ENCODE measurements at places on chromosomes 7 and 10. TPM values are rescaled to one million over a fixed set of nuclear protein-coding genes. Genes with fewer than 3 reads are reported as not detected.

DNA sequence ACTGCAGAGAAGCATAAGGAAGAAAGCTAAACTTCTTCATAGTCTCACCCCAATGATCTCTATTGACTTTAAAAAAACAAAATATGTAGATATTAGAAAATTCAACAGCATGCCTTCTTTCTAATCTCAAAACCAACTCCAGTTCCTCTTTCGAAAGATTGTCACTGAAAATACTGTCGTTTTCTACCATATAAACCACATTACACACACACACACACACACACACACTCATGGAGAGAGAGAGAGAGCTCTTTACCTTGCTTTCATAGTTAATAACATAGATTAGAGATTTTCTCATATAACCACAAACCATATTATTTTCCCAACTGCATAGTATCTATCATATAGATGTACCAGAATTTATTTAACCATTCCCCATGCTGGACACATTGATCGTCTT, 296.2 kb upstream of the MGMT start:
- DNase-seq, result no peak

DNA sequence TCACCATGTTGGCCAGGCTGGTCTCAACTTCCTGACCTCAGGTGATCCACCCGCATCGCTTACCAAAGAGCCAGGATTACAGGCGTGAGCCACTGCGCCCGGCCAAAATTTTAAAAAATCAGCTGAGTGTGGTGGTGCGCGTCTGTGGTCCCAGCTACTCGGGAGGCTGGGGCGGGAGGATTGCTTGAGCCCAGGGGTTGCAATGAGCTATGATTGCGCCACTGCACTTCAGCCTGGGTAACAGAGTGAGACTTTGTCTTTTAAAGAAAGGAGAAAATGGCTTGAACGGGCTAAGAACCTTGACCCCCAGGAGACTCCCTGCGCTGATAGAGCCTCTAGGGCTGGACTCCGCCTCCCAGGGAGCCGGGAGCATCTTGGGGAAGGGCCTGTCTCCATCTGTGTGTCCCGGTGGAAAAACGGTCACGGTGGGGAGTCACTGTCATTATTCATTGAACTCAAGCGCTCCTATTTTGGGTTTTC, 760 bp upstream of the KCTD7 start:
- DNase-seq, result no peak

DNA sequence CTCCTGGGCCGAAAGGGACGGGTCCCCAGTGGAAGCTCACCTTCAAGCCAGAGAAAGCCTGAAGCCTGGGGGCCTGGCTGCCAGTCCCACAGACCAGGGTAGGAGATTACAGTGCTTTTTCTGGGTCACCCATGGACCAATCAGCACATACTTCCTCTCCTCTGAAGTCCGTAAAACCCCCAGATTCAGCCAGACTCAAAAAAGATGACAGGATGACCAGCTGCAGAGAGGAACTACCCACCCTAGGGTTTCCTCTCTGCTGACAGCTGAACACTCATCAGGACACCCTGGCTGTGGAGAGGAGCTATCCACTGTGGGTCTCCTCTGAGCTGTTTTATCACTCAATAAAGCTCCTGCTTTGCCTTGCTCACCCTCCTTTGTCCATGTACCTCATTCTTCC, 78.0 kb downstream of the SAMD9 start:
- DNase-seq, result no peak

DNA sequence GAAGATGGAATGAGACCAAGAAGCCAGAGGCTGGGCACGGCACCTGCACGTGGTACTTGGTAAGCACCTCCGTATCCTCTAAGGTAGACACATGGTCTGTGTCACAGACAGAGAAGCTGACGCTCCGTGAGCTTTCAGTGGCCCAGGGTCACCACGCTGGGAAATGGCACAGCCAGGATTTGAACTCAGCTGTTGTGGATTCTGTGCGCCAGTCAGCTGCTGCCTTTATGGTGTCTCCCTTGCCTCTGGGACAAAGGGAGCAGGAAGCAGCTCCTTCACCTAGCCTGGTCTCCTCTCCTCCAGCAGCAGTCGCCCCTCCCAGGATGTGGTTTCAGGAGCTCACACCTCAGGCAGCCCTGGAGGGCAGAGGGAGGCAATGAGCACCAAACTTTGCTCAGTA, 110.8 kb downstream of the ARHGAP22 start:
- DNase-seq, result peak; percentile 48

GRCh38 chr7:142313528-142313927, 55.7 kb upstream of the PRSS58 start:
- DNase-seq, result no peak

Gene PNLIPRP2
- not detected for total RNA-seq

Gene NXPH1
- total RNA-seq, result not detected

Data from activated CD8-positive, alpha-beta memory T cell treated with anti-CD3 and anti-CD28 coated beads, Interleukin-2, amount 10 ng/mL, durations not matched to agents 7 days and 5 days (primary cell).